ENCODE measurements at places on chromosomes 6 and 20.
A peak's percentile ranks its signal among the peaks of the same experiment; 100 is the strongest.

DNA sequence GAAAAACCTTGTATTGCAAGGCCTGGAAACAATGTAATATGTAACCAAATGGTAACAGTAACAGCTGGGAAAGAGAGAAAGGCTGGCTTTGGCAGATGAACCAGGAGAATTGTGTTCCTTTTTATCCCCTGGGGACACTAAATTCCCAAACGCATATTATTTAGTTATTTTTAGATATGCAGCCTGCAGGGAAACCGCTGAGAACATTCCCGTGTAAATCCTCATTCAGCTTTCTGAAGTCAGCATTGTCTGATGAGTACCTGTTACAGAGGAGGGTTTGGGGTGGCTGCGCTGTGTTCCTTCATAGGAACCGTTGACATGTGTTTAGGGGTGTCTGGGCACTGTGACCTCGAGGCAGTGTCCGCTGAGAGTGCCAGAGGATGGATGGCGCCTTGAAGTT lies 101.3 kb downstream of the SMOC2 start:
- no peak for DNase-seq

DNA sequence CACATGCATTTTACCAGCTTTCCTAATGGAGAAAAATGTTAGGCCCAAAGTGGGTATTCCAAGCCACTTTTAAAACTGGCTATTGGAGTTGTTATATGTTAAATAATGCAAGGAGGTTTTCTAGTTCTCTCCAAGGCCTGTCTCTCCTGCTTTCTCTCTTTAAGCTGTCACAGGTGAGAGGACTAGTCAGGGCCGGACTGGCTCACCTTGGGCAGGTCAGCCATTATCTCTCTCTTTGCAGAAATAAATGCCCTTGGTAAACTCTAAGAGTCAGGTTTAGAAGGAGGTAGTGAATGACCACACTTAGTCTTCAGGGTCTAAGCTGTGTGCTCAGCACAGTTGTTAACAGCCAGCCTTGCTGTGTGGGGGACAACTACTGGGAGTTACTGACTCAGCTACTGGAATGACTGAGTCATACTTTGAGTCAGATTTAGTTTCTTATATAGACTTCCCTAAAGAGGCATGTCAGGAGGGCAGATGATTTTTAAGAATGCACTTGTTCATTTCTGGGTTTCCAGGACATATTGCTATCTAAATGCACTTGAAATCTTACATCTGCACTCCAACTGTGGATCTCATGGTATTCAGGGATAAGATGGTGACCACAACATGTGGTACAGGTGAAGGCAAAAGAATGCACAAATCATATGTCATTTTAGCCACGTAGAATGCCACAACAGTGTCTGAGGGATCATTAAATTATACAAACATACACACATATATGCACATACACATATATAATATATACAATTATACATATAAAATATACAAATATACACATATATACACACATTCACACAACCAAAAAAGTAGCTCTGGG lies 719.4 kb downstream of the EPM2A start:
- DNase-seq = peak; percentile 80

DNA sequence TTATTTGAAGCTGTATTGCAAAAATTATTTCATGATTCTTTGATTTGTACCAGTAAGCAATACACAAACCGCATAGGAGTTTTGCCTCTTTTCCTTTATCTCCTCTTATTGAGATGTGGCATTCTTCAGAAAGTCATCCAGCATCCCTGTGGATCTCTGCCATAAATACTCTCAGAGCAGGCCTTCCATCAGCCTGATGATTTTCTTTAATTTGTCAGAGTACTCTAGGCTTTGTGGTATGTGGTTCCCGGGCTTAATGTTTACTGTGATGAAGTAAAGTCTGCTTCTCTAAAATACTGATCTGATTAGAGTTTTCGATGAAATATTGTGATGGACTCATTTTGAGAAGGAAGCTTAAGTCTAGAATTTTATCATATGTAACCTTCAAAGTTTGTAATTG lies 31.1 kb upstream of the SLC35D3 start:
- DNase-seq = no peak

- DNase-seq = no peak
These were observed 77.2 kb upstream of the EPHA7 start for GRCh38 chr6:93496548-93496947.

GRCh38 chr6:20955131-20955530 lies 420.9 kb downstream of the CDKAL1 start:
- DNase-seq = no peak

GRCh38 chr6:131937226-131937625 lies 13.9 kb downstream of the CCN2 start:
- DNase-seq = no peak

DNA sequence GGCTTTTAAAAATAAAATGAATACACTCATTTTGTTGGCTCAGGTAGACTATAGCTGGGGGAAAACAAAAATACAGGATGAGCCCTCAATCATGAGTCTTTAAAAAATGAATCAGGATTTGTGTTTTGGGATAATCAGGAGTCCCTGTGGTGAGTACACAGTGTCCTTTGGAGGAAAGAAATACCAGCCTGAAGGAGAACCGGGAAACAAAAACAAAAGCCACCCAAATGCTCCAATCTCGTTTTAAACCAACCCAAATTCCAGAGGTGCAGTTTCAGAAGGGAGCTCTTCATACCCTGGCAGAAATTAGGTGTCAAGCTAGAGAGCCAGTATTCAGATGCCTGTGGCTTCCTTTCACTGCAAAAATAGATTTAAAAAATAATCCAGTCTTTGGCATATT lies 23.3 kb upstream of the FOXA2 start:
- DNase-seq = no peak

DNA sequence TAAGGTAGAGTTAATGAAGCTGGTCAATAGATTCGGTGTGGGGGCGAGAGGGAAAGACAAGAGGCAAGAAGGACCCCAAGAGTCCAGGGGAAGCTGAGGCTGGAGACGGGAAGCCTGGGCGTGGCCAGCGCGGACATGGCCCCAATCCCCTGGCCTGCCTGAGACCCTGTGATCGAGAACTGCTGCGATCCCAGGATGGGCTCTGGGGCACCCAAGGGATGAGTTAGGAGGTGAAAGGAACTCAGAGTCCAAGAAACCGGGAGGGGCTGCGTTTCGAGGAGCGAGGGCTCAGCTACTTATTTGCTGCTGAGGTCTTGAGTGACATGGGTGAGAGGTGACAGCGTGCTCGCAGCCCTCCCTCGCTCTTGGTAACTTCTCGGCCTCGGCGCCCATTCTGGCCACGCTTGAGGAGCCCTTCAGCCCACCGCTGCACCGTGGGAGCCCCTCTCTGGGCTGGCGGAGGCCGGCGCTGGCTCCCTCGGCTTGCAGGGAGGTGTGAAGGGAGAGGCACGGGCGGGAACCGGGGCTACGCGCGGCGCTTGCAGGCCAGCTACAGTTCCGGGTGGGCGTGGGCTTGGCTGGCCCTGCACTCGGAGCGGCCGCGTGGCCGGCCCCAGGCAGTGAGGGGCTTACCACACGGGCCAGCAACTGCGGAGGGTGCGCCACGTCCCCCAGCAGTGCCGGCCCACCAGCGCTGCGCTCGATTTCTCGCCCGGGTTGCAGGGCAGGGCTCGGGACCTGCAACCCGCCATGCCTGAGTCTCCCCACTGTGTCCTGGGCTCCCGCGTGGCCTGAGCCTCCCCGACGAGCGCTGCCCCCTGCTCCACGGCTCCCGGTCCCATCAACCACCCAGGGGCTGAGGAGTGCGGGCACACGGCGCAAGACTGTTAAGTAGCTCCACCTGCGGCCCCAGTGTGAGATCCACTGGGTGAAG lies 58.2 kb downstream of the IRF4 start:
- DNase-seq = no peak

DNA sequence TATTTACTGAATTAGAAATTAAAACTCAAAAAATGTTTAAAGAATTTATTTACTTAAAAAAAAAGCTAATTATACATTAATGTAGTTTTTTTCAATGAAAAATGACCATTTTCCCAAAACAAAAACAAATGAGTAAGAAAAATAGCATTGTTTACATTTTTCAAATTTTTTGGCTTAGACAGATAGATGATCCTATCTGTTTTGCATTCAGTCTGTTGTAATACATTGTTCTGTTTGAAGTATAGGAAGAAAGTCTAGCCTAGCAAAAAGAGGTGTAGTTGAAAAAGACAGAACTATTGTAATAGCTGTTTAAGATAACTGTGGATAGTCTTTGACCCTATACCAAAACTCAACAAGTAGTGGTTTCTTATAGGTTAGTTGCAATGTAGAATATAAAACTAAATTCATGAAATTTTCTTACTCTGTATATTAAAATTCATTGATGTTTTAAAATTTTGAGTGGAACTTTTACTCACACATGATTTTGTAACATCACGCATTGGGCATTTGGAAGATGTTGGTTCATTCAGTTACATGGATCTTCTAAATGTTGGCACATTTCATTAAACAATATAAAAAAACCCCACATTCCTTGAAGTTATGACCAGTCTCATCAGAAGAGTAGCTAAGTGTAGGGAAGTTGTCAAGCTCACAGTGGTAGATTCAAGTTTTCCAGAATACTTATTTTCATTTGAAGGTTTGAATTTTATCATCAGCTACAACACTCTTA lies 62.0 kb downstream of the KCNS1 start:
- no peak for DNase-seq

DNA sequence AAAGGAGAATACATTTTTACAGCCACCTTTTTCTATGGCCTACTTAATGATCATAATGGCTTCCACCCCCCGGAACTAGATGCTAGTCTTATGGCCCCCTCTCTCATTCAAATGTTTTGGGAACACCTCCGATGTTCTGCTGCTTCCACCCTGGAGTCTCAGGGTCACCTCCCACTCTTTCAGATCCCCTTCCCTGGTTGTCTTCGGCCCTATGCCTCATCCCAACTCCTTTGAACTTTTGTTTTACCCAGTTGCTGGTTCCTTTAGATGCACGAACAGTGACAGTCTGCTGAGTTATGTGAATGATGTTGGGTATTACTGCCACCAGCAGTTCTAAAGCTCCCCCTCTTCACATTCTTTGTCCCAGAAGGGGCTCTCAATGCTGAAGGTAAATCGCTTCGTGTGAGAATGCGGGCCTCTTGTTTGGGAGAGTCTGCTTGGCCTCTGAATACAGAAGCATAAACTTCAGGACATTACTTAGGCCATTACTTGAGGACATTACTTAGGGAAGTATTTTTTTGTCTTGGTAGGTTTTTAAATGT lies 309.1 kb downstream of the SOX4 start:
- no peak for DNase-seq

- DNase-seq = peak; percentile 86
These were observed at the start of gene LRRN4 for GRCh38 chr20:6053776-6054688. TSS of gene LRRN4 (minus strand) at chr20:6054060. CDS start at chr20:6052799, 1,261 bp downstream.

DNA sequence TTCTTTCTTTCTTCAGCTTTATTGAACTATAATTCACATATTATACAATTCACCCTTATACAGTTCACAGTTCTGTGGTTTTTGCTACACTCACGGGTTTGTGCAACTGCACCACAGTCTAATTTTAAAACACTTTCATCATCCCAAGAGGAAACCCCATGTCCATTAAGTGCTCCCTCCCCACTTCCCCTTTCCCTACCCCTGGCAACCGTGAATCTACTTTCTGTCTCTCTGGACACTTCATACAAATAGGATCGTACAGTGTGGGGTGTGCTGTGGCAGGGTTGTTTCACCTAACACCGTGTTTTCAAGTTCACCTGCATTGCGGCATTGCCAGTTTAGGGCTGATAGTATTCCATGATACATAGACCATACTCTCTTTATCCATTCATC lies 118.8 kb downstream of the PHACTR3 start:
- DNase-seq = no peak

- DNase-seq = no peak
These were observed 251.4 kb downstream of the PRL start for GRCh38 chr6:22045261-22045912.

DNA sequence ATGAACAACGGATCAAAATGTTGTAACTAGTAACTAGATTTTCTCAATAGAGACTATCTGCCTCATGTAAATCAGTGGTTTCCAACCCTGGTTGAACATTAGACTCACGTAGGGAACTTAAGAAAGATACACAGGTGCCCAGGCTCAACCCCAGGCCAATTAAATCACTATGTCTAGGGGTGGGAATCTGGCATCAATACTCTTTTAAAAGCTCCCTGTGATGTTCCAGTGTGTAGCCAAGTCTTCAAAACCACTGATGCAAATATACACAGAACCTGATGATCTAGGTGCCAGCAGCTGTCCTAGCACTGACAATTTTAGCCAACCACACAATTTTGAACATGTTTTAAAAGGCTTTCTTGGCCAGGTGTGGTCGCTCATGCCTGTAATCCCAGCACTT lies 128.7 kb downstream of the TBC1D32 start:
- no peak for DNase-seq

GRCh38 chr6:106145144-106145543 lies 59.0 kb downstream of the PRDM1 start:
- DNase-seq = no peak

DNA sequence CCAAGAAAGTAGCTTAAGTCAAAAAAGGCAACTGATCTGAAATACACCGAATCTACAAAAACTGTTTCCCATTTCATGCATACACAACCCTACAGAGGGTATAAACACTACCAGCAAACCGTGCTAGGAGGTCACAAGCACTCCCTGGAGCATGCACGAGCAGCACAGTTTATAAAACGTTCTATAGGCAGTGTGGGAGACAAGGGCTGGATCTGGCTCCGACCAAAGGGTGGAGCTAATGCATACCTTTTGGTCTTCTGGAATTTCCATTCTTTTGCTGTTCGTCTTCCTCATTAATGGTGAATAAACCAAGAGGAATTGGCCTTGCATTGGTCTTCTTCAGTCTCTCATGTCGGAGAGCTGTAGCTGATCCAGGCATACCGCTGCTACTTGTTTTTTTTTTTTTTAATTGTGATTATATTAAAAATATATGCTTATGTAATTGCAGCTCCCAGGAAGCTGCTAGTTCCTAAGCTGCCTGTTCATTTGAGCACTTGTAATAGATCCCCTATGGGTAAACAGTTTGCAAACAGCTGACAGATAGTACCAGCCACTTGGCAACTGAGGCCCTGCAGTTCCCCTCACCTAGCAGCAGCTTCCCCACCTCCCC lies 24.5 kb downstream of the MAP7 start:
- DNase-seq = no peak

DNA sequence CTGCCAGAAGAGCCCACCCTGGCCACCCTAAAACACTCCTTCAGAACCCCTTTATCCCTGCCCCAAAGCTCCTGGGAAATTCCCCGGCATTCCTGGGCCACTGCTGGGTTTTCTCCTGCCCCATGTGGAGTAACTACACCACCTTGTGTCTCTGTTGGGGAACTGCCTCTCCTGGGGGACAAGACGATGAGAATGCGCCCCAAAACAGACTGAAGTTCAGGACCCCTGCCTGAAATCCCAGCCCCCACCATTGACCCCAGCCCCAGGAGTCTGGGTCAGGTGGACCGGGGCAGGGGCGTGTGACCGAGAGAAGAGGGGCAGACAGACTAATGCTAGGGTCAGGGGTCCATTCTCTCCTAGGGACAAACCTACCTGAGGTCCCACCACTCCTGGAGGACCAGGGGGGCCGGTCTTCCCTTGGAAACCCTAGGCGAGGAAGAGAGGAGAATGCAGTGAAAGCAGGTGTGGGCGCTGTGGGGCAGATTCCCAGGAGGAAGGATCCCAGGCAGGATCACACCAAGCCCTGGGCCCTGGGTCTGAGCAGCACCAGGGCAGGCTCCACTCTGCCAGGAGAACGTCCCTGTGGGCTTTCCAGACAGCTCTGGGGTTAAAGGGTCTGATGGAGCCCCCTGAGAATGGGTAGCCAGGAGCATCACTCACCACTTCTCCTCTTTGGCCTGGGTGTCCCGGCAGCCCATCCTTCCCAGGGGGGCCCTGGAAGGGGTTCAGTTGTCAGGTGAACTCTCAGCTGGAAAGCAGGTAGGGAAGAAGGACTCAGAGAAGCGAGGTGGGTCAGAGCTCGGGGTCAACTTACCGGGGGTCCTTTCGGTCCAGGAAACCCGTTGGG lies 19.4 kb downstream of the COL11A2 start:
- DNase-seq = peak; percentile 44

Data from urothelium cell line (cell line).